ENCODE measurements at places on chromosomes 16 and 17. TPM values are rescaled to one million over a fixed set of nuclear protein-coding genes. Genes with fewer than 3 reads are reported as not detected.

CYB5B gene
- 24.4 TPM for total RNA-seq

GPRC5B gene
- total RNA-seq, result 20.6 TPM

- DNase-seq, result no peak
Measured at GRCh38 chr16:8611886-8612600, 9.5 kb upstream of the METTL22 start.

DNA sequence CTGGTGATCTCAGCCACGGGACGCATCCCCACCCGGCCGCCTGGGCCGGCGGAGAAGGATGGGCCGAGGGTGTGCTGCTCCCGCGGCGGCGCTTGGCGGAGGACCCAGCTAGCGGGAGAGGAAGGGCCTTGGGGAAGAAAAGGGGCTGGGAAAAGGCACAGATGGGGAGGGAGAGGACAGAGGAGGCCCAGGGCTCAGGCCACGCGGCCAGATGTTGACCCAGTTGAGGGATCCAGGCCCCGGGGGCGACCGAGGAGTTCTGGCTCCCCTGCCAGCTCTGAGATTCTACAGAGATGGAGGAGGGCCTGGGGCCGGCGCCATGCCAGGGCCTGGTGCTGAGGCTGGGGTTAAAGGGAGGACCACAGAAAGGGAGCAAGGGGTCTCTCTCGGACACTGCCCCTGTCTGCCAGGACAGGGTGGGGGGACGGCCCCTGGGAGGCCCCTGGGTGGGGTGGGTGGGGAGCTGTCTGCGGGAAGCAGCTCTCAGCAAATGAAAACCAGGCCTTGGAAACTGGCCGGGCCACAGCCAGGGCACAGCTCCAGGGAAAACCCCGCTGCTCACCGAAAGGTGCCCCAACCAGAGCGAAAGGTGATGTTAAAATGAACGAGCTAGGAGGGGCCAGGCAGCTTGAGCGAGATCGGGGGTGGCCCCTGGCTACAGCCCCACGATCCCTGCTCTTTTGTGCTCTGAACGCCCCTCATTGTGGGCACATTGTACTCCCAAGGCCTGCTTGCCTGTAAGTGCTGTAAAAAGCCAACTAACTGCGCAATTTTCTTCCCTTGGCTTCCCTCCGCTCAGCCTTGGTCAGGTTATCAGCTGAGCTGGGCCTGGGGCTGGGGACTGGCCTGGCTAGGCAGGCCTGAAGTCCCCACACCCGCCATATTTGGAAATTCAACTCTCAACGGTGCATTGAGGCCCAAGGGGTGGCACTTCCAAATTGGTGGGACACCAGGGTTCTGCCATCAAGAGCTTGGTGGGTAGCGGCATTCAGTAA lies 191.4 kb downstream of the ZNF423 start:
- peak; percentile 78 for DNase-seq

All from sigmoid colon (tissue), 7 donors.